ENCODE measurements at places on chromosomes 13 and 19.

DNA sequence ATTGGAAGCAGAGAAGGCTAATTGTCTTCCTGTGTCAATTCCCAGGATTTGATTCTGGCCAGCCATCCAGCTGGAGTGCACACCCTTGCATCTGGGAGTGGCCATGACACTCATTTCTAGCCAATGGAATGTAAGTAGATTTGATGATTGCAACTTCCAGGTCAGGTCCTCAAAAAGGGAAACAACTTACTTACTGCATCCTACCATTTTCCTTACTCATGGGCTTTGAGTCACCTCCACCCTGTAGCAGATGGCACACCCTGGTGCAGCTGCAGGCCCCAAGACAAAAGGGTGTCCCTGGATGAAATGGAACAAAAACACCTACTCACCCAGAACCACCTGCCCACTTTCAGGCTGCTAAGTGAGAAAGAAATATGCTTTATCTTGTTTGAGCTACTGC lies 27.3 kb upstream of the MPHOSPH8 start:
- peak; percentile 11 for DNase-seq

GRCh38 chr19:958967-959855 lies 24.9 kb upstream of the WDR18 start:
- DNase-seq: no peak

GRCh38 chr19:32201211-32201610 lies 144.2 kb upstream of the ZNF507 start:
- no peak for DNase-seq

DNA sequence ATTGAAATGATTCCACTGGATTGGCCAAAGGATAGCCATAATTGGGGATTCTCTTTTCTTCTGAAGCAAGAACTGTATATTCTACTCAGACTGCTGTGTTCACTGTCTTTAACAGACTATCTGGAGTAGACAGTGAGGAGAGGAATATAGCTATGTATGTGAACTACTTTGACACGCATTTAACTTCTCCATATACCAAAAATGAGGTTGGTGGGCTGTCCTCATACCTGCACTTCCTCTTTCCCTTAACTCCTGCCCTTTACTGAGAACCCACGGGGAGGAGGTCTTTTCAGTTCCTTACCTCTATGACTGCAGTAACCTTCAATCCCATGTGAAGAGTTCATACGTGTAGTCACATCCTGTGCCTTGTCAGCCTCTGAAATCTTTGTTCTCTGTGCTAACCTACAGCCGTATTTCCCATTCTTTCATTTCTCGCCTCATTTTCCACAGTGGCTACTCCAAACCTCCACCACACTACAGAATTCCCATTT lies 305.8 kb downstream of the MTUS2 start:
- no peak for DNase-seq

GRCh38 chr13:40159736-40160135 lies 504.3 kb downstream of the COG6 start:
- DNase-seq: no peak

DNA sequence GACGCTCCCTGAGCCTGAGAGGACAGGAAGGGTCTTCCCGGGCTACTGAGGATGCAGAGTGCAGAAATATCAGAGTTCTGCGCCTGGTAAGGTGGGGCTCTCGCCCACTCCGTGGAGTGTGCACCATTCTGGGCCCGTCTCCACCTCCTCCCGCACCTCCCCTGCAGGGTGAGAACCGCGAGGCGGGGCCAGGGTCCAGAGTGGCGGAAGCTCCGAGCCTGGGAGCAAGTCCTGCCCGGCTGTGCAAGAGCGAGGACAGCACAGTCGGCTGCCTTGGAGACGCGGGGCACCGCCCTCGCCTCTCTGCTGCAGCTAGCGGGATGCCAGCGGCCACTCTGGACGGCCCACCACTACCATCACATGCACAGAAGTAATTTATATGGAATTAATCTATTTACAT lies 2304.4 kb downstream of the PCDH9 start:
- DNase-seq: no peak

DNA sequence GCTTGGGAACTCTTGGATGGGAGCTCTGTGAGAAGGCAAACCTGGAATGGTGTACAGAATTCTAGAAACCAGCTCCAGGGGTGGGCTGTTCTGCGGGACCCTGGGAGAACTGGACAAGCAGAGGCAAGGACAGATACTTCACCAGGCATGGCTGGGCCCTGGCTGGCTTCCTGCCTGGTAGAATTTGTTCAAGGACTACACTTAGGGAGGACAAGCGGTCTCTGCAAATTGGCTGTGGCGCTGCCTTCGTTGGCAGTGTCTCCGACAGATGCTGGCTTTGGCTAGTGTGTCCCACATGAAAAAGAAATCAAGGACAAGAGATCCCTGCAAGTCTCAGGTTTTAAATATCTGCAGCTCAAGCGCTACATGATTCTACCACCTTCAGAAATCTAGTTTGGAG lies 12.4 kb downstream of the CEBPG start:
- no peak for DNase-seq

GRCh38 chr19:38834104-38834490 lies 2.5 kb upstream of the ECH1 start:
- DNase-seq: peak; percentile 20

- DNase-seq: no peak
These were observed 166.6 kb downstream of the NDFIP2 start for GRCh38 chr13:79647533-79647932.

GRCh38 chr13:106499113-106499512 lies 36.3 kb downstream of the EFNB2 start:
- no peak for DNase-seq

GRCh38 chr13:37143911-37144310 lies 38.4 kb upstream of the CSNK1A1L start:
- peak; percentile 64 for DNase-seq

DNA sequence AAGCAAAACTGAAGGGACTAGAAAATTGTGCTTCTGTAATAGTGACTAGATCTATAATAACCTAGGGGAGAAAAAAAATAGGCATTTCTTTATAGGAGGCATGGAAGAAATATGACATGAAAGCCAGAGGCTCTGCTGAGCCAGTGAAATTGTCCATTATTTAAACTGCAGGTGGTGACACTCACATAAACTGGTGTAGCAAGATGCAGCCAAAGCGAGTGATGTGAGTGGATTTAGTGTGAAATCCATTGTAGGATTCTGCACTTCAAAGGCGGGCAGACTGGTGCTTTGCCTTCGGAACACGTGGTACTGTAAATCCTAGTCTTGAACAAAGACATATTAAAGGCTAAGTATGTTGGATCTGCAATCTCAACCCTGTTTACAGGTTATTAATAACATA lies 361.9 kb downstream of the TBC1D4 start:
- DNase-seq: no peak

- no peak for DNase-seq
These were observed 414.2 kb downstream of the FOXO1 start for GRCh38 chr13:40252241-40252640.

GRCh38 chr13:78030341-78030896 lies 111.8 kb upstream of the EDNRB start:
- no peak for DNase-seq

- DNase-seq: no peak
These were observed 1278.8 kb upstream of the MIR17HG start for GRCh38 chr13:90068658-90069057.

GRCh38 chr19:38805180-38805579 lies 7.6 kb downstream of the LGALS4 start:
- DNase-seq: peak; percentile 2

GRCh38 chr19:30229525-30230174 lies 142.5 kb upstream of the ZNF536 start:
- no peak for DNase-seq

- DNase-seq: no peak
These were observed 44.7 kb upstream of the USP29 start for GRCh38 chr19:57075125-57075524.

GRCh38 chr13:108268466-108269112 lies 929 bp upstream of the TNFSF13B start:
- no peak for DNase-seq

- DNase-seq: no peak
These were observed 62.7 kb upstream of the MYCBP2 start for GRCh38 chr13:77389625-77390000.

GRCh38 chr19:1841209-1841924 lies 6.9 kb downstream of the REXO1 start:
- no peak for DNase-seq

DNA sequence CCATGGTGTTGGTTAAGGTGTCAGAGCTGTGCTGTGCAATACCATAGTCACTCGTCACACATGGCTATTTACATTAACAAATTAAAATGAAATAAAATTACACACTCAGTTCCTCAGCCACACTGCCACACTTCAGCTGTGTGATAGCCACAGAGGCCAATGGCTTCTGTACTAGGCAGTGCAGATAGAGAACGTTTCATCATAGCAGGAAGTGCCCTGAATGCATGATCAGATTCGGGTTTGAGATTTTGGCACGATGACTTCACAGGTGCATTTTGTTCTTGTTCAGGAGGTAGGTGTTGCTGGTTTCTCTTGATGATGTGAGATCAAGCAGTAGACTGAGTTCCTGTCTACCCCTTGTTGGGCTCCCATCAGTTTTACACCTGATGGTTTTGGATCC lies 6.5 kb downstream of the ARMC6 start:
- no peak for DNase-seq

GRCh38 chr19:51091126-51091525 lies 8.4 kb upstream of the KLK14 start:
- no peak for DNase-seq

DNA sequence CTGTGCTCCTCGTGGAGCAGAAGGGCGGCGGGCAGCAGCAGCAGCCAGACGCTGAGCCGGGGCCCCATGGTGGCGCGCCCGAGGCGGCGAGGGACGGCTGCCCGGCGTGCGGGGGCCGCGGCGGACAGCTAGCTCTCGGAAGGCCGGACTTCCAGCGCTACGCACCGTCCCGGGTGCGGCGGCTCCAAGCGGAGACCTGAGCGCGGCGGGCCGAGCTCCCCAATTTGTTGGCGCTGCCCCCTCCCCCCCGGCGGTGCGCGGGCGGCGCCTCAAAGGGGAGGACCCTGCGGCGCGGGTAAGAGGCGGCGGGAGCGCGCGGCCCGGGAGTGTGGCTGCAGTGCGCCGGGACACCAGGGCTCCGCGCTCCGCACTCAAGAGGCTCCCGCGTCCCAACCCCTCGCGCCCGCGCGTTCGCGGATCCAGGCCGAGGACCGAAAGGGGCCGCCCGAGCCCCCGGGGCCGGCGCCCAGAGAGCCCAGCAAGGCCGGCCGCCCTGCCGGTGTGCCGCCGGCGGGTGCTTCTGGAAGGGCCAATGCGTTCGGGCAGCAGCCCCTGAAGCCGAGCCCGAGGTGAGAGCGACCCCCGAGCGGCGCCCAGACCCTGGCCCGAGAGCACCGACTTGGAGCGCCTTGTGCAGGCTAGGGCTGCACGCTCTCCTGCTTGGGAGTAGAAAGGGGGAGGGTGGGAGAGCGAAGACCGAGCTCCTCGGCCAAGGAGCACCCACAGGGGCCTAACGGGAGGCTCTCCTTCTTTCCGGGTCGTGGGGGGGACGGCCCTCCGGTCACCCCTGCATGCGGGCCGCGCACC lies at the start of the genes COL4A1 and COL4A2:
TSS of gene COL4A1 (minus strand) at position 198 of the 807 bp plus-strand sequence. CDS start at position 68, 130 bp downstream.
TSS of gene COL4A2 (plus strand) at position 325 of the 807 bp plus-strand sequence. CDS start 620 bp downstream, outside the sequence.
- DNase-seq: peak; percentile 43

GRCh38 chr13:82681535-82681934 lies 1200.7 kb downstream of the SLITRK1 start:
- no peak for DNase-seq

- no peak for DNase-seq
These were observed 55.6 kb downstream of the RCBTB2 start for GRCh38 chr13:48477191-48477855.

- DNase-seq: no peak
These were observed 606 bp downstream of the SYNGR4 start for GRCh38 chr19:48364598-48365348.

DNA sequence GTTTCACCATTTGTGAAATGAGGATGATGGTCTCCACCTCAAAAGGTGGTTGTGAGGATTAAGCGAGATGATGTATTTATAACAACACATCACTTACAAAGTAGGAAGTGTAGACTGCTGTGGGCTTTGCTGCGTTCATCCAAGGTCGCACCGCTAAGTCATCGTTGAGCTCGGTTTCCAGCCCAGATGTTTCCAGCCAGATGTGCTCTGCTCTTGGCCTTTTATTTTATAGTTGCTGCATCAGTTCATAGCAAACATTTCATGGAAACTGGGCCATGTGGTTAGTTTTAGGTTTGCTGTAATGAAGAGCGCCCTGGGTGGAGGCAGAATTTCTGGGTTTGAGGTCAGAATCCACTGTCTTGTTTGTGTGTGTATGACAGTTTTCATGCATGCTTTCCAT lies 76.5 kb upstream of the RNF113B start:
- DNase-seq: no peak

DNA sequence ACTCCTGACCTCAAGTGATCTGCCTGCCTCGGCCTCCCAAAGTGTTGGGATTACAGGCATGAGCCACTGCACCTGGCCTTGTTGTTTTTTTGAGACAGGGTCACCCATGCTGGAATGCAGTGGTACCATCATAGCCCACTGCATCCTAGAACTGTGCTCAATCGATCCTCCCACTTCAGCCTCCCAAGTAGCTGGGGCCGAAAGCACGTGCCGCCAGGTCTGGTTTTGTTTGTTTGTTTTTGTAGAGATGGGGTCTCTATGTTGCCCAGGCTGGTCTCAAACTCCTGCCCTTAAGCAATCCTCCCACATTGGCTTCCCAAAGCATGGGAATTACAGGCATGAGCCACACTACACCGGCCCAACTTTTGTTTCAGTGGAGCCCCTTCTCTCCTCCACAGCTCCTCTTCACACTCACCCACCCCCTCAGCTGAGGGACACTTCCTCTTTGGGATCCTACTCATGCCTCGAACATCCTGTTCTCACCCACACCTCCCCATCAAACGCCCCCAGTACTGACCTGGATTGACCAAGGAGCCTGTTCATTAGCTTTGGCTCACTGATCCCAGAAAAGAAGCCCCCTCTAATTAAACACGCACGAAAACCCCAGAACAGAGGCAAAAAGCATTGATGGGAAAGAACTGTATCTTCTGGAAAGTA lies 12.8 kb upstream of the CERS4 start:
- no peak for DNase-seq

GRCh38 chr19:35295792-35296462 lies 4.0 kb downstream of the MAG start:
- DNase-seq: no peak

GRCh38 chr13:101382701-101383100 lies 33.6 kb downstream of the NALCN start:
- DNase-seq: no peak

GRCh38 chr13:75220238-75220542 lies 261.8 kb downstream of the TBC1D4 start:
- DNase-seq: no peak

DNA sequence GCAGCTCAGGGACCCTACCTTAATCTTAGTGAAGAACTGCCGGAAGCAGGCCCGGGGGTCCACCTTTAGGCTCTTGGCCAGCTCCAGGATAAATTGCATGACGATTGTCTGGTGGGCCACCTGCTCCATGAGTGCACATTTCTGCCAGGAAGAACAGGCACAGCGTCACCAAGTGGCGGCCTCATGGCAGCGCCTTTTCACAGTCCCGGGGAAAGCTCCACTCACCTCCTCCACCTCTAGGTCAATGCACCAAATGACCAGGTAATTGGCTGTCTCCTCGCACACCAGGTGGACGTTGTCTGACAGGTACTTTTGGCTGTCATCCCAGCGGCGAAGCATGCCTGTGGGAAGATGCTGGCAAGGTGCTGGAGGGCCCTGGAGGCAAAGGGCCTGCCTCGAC lies 8.3 kb downstream of the CDC37 start:
- DNase-seq: no peak

- DNase-seq: no peak
These were observed 516.5 kb downstream of the FGF9 start for GRCh38 chr13:22187329-22187728.
